ENCODE measurements at places on chromosomes 4 and X.

DNA sequence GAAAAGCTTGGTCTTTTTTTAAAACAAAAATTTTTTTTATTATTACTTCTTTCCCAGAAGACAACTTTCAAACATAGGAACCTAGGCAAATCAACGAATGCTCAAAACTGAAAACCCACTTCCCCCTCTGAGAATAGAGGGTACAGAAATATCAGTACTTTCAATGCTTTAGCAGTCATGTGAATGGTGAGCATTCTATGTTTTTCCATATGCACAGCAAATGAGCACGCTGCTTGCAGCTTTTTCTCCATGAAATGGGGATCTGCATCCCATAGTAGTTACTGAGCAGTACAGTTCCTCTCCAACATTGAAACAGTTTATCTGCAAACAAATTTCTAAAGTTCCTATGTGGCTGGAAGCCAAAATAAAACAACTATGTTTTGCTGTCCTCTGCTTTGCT is 108.4 kb upstream of the BMP2K start:
- DNase-seq: no peak

DNA sequence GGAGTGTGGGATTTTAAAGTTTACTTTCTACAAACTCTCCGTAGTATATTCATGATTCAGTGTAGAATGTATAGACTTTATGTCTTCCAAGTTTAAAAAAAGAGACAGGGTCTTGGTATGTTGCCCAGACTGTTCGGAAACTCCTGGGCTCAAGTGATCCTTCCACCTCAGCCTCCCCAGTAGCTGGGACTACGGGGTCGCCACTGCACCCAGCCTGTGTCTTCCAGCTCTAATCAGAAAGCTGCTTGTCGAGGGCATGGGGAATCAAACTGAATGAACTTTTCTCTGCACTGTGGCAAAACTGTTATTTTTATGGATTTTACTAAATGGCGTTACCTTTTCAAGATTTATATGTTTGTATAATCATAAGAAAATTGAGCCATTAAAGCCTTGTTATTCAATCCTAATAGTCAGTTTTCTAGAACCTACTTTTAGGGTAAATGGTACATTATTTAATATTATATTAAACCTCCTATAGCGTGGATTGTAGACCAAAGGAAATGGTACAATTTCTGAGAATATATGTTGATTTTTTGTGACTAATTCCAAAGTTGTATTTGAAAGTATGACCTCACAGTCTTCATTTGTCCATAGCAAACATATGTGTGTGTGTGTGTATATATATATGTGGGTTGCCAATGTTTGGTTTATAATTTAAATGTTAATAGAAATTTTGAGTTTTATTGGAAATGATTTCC is 1.1 kb downstream of the BLOC1S4 start:
- DNase-seq: no peak

DNA sequence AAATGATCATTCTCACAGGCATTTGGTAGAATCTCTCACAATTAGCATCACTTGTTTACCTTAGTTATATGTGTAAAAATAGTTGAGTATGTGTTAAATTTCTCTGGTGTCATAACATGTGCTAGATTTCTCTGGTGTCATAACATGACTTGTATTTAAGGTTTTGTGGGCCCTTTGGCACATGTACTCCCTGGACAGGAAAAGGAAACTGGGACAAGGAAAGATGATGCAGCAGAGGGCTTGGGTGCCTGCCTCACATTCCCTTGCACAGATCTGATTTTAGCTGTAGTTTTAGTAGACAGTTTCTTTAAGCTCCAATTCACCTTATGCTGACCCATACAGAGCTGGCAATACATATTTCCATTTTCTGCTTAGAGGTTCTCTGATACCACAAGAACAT is 726.0 kb downstream of the C4orf33 start:
- DNase-seq: no peak

DNA sequence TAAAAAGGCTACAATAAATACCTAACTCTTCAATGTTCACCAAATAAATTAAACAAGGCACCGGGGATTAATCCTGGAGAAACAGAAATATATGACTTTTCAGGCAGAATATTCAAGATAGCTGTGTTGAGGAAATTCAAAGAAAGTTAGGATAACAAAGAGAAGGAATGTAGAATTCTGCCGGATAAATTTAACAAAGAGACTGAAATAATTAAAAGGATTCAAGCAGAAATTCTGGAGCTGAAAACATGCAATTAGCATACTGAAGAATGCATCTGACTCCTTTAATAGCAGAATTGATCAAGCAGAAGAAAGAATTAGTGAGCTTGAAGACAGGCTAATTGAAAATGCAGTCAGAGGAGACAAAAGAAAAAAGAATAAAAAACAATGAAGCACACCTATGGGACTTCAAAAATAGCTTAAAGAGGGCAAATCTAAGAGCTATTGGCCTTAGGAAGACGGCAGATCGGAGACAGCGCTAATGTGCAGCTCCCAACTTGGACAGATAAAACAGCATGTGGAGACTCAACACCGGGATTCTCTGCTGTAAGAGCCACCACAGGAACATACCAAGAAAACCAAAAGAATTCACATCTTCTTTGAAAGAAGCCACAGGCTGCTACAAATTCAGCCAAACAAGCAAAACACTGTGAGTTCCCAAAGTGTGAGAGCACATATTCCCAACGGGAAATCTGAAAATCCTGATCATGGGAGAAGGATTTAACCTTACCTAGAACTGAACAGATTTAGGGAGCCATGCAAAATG is 1290.9 kb downstream of the PCDH18 start:
- DNase-seq: no peak

DNA sequence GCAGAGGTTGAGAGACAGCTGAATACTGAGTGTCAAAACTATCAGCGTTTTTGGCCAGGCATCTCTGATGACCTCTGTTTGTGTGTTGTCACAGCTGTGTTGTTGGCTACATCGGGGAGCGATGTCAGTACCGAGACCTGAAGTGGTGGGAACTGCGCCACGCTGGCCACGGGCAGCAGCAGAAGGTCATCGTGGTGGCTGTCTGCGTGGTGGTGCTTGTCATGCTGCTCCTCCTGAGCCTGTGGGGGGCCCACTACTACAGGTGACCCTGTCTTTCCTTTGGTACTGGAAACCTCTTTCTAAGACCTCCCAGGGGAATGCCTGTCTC is 86.9 kb downstream of the EGF start:
- no peak for DNase-seq

GRCh38 chr4:41437111-41437536 is 100.8 kb upstream of the LIMCH1 start:
- no peak for DNase-seq

DNA sequence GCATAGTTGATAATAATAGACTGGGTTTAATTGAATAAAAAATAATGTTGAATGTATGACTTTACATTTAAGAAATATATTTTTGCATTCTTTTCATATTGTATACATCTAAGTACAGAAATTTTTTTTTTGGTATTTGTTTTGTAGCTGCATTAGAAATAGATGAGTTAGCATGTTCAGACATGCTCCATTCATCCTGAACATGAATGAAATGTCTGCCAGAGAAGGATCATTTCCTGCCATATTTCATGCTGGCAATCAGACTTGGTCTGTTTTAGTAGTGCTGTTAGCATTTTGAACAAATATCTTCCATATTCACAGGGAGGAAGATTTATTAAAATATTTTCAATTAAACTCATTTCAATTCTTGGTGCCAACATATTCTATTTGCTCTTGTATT is 98.9 kb downstream of the FRMPD4 start:
- DNase-seq: no peak

DNA sequence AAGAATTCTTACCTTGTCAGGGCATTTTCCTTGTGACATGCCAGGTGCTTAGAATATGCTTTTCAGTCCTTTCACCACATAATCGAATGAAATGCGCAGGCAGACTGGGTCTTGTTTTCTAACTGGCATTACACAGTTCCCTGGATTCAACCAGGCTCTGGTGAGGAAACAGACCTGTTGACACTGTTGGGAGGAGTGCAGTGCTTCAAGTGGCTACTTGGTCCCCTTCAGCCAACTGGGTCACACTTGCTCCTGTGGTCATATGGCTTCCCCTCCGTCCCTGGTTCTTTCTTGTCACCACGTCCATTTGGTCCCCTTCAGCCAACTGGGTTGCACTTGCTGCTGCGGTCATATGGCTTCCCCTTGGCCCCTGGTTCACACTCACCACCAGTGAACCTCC is 9.7 kb downstream of the SMIM20 start:
- DNase-seq: no peak

- DNase-seq: no peak
Measured at GRCh38 chrX:45191820-45192409, 8.8 kb downstream of the DIPK2B start.

DNA sequence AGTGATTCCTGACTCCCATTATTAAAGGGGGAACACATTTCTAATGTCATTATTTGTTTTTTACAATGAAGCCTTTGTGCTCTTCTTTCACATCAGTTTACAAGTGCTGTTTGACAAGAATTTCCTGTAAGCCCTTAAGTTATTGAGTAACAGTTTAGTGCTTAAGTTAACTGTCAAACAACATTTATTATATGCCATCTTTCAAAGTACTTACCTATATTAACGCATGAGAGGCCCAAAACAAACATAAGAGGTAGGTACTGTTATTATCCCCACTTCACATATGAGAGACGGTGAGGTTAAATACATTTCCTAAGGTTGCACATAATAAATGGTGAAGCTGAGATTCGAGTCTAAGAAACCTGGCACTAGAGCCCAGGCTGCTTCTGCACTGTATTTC is 56.0 kb upstream of the MAGED1 start:
- DNase-seq: no peak

- no peak for DNase-seq
Measured at GRCh38 chr4:174135530-174135929, 147.9 kb downstream of the FBXO8 start.

DNA sequence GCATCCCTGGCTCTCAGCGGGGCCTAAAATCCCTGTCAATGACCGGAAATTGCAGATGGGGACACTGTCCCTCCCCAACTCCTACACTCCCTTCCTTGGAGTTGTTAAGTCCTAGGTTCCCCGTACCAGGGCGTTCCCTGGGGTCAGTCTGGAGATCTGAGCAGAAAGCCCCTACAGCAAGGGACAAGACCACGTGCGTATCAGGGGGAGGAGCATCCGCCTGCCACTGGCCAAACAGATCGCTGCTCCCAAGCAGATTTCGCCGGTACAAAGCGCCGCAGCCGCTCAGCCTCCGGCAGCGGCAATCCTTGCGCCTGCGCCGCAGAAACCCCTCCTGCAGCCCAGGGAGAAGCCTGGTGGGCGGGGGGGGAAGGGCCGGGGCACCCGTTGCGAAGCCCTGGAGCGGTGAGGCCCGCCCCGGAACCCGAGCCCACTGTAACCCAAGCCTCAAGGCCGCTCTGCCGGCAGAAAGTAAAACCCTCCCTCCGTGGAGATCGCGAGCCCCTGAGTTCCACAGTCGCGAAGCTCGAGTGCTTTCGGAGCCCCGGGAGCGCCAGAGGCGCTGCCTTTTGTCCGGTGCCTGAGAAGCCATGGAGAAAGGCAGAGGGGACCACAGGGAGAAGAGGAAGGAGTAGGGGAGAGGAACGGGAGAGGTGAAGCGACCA is 2.7 kb downstream of the CRMP1 start:
- DNase-seq: no peak

DNA sequence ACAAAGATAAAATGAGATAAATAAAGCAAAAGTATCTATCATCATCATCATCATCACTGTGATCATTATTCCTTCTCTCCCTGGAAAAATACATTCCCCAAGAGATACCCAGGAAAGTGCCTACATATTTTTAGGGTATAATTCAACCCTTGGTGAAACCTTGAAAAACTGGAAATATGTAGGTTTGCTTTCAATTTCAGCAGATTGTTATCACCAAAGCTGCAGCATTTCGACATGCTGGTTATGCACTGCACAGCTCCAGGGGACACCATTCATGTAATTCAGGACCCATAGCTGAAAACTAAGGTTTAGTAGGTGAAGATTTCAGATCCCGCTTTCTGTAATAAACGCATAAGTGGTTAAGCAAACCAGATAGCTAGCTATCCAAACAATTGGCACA is 28.4 kb upstream of the FBXW7 start:
- no peak for DNase-seq

GRCh38 chrX:30659421-30659820 is 6.2 kb downstream of the GK start:
- no peak for DNase-seq

DNA sequence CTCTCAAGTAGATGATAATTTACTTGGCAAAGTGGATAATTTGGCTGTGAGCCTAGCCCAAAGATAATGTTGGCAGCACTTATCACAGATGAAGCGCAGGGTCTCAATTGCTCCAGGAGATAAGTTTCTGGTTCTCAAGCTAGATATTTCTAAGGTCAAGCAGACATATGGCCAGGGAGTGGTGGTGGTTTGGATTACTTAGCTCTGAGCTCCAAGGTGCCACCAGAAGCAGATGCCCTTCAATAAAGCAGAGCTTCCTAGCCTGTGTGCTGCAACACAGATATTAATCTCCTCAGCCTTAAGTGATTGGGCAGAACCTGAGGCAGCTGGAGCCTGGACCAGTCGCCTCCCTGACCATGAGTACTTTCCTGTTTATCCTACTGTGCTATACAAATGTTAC is 79.2 kb upstream of the NALF2 start:
- DNase-seq: no peak

- DNase-seq: no peak
Measured at GRCh38 chr4:6788123-6788522, 5.6 kb downstream of the KIAA0232 start.

DNA sequence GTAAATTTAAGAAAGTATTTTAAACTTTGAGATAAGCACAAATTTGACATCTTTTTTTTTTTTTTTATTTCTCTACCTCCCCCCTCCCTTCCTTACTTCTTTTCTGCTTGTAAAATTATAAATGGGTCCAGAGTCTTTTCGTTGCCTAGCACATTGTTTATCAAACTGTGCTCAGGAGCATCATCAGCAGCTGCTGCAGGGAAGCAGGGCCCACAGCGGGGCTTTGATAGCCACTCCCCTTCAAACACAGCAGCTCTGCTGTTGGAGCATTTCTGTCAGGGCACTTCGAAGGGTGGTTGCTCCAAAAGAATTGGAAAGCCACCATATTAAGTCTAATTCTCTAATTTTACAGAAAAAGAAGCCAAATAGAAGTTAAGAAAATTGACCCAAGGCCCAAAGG is 588.3 kb downstream of the SPRY1 start:
- DNase-seq: no peak

GRCh38 chrX:93120805-93121204 is 552.6 kb downstream of the NAP1L3 start:
- no peak for DNase-seq

DNA sequence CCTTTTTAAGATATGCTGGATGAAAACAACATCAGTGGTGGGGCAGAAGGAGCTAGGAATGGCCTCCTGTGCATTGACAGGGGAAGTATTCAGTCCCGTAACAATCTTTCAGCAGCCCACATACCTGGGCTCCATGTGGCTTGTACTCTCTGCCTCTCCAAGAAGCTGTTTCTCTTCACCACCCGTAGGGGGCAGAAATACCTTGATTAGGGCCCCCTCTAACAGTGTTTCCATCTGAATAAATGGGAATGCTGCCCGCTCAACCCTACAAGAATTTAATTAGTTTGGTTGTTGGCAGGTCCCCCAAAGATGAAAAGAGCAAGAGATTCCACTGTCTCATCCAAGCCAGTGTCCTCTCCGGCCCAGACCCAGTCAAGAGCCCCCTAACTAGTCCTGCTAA is 155.2 kb downstream of the SMIM20 start:
- no peak for DNase-seq

GRCh38 chrX:100447655-100448397 is 37.8 kb upstream of the PCDH19 start:
- DNase-seq: peak; percentile 69

GRCh38 chr4:53688186-53688790 is 97.0 kb upstream of the LNX1 start:
- no peak for DNase-seq

- no peak for DNase-seq
Measured at GRCh38 chr4:62210486-62210885, 1010.4 kb downstream of the ADGRL3 start.
